Aorta (tissue), 5 donors: ENCODE measurements at places on chromosomes 16 and 17. TPM values are rescaled to one million over a fixed set of nuclear protein-coding genes. Genes with fewer than 3 reads are reported as not detected.
A peak's percentile ranks its signal among the peaks of the same experiment; 100 is the strongest.

AATK gene
- total RNA-seq, result 14.2 TPM

SDK2 gene
- total RNA-seq, result 5.3 TPM

HEATR9 gene
- not detected for total RNA-seq

ZSCAN10 gene
- not detected for total RNA-seq

DNA sequence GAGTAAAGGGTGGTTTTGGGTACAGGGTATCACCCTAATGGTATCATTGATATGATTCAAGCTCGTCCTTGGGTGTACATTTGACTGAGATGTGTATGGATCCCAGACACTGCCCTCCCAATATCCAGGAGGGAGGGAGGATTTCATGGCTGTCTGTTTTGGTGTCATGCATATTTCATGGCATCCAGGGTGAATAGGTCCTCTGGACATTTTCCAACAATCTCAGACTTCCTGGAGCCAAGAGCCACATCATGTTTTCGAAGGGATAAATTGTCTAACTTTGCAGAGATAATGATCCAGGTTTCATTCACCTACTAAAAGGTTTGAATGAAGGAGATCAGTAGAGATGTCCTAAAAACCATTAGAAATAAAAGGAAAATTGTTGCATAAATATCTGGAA, 431.9 kb downstream of the SHISA9 start:
- H3K27ac ChIP-seq, result no peak overlapping the region
- H3K4me1 ChIP-seq, result no peaks in the 10 kb centered on the region
- H3K36me3 ChIP-seq, result no peaks in the 10 kb centered on the region
- H3K27me3 ChIP-seq, result no peaks in the 10 kb centered on the region
- no peak for DNase-seq

GRCh38 chr17:79647456-79647915, 36.6 kb upstream of the RBFOX3 start:
- no peak overlapping the region for H3K27ac ChIP-seq
- no peaks in the 10 kb centered on the region for H3K36me3 ChIP-seq
- no peak for DNase-seq
- no peak overlapping the region for H3K4me3 ChIP-seq
- no peaks in the 10 kb centered on the region for H3K27me3 ChIP-seq

DNA sequence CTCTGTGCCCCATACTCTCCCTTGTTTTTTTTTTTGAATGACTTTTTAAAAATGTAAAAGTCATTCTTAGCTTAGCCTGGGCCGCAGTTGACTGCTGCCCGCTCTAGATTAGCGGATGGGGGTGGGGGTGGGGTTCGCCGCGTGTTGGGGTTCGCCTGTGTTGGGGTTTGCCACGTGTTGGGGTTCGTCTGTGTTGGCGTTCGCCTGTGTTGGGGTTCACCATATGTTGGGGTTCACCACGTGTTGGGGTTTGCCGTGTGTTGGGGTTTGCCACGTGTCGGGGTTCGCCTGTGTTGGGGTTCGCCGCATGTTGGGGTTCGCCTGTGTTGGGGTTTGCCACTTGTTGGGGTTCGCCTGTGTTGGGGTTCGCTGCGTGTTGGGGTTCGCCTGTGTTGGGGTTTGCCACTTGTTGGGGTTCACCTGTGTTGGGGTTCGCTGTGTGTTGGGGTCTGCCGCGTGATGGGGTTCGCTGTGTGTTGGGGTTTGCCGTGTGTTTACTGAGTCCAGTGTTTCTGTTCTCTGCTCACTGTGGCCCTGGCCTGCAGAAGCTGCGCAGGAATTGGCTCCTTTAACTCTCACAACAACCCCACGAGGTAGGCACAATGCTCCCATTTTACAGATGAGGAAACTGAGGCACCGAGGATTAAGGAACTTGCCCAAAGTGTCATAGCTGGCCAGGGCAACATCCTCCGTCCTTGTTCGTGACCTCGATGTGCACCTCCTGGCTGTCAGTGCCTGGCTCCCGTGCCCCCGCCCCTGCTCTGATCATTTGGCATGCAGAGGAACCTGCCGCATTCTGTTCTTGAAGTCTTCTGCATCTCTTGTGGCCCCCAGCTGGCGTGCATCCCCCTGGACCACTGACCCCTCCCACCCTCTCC, 96.6 kb upstream of the CIBAR2 start:
- no peaks in the 10 kb centered on the region for H3K36me3 ChIP-seq
- H3K4me3 ChIP-seq, result no peak overlapping the region
- DNase-seq, result no peak
- H3K4me1 ChIP-seq, result no peaks in the 10 kb centered on the region
- no peaks in the 10 kb centered on the region for H3K27me3 ChIP-seq
- H3K27ac ChIP-seq, result no peak overlapping the region

DNA sequence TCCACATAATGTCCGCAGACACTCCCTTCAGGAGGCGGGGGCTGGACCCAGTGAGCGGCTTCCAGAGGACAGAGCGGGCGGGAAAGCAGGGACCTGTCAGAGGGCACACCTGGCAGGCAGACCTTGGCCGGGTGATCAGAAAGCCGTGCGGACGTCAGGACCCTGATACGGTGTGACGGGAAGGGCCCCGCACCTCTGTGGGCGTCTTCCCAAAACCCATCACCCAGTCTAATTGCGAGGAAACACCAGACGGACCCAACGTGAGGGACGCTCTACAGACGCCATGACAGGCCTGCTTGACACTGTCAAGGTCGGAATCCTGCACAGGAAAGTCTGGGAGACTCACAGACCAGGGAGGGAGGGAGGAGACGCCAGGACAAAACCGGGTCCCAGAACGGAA, 8.4 kb downstream of the LMF1 start:
- H3K4me3 ChIP-seq, result no peak overlapping the region
- H3K36me3 ChIP-seq, result no peaks in the 10 kb centered on the region
- H3K27ac ChIP-seq, result no peak overlapping the region

- H3K4me1 ChIP-seq, result no peaks in the 10 kb centered on the region
- DNase-seq, result no peak
Observed at GRCh38 chr17:31495022-31495885, 103.8 kb downstream of the RAB11FIP4 start.

- no peak for DNase-seq
- H3K27ac ChIP-seq, result no peak overlapping the region
- H3K4me1 ChIP-seq, result no peaks in the 10 kb centered on the region
Observed at GRCh38 chr17:66146394-66146793, 45.5 kb downstream of the CEP112 start.

DNA sequence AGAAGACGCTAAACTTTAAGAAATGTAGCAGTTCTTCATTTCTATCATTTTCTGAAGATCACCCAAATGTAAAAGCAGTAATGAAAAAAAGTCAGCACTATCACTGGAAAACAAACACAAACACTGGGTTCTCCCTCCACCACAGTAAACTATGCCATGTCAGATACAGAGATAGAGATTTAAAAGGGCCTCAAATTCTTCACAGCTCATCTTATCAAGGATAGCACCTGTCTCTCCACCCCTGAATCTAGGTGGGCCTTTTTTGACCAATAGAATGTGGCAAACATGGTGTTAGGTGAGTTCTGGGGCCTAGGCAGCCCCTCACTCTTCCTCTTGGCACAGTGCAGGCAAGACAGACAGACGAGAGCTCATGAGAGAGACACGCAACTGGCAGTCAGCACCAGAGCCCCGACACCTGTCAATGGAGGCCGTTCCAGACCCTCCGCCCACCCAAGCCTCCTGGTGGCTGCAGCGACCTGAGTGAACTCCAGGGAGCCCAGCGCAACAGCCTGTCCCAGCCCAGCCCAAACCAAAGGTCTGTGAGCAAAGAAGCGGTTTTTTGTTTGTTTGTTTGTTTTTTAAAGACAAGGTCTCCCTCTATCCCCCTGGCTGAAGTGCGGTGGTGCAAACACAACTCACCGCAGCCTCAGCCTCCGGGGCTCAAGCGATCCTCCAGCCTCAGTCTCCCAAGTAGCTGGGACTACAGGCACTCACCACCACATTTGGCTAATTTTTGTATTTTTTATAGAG, 79.8 kb downstream of the TBC1D16 start:
- no peaks in the 10 kb centered on the region for H3K36me3 ChIP-seq
- DNase-seq, result no peak
- no peak overlapping the region for H3K27ac ChIP-seq
- H3K27me3 ChIP-seq, result no peaks in the 10 kb centered on the region

- H3K4me3 ChIP-seq, result peak overlapping the region; percentile 92
- H3K36me3 ChIP-seq, result no peaks in the 10 kb centered on the region
- no peaks in the 10 kb centered on the region for H3K27me3 ChIP-seq
- no peaks in the 10 kb centered on the region for H3K4me1 ChIP-seq
- H3K27ac ChIP-seq, result peak overlapping the region; percentile 72
Observed at GRCh38 chr17:83080858-83081683, 1.7 kb downstream of the METRNL start.

DNA sequence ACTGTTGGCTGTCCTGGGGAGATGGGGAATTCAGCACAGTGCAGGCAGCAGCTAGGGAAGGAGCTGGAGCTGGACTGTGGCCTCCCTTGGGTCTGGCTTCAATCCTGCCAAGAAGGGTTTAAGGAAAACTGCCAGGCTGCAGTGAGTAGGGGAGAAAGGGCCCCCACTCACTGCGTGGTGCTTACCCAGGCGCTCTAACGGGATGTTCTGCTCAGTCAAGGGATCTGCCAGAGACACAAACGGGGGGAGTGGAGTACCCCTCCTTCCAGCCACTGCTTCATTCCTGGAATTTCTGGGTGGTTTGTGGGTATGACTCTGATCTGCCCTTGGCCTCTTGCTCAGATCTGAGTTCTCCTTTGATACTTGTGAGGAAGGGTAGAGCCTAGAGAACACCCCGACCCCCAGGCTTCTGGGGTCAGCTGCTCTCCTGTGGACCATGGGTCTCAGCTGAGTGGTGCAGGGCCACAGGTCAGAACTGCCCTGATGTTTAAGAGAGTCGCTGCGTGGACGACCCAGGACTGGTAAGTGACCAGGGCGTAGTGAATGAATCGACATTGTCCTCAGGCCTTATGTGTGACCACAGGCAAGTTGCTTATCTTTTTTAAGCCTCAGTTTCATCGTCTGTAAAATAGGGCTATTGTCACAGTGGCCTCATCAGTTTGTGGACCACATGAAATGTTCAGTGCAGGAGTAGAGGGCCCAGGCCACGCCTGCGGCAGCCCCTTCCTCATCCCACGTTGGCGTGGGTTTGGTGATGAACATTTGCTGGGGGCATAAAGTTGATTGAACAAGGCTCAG, 9.6 kb downstream of the CRISPLD2 start:
- DNase-seq, result peak; percentile 71
- H3K4me3 ChIP-seq, result no peak overlapping the region
- no peak overlapping the region for H3K27ac ChIP-seq
- no peaks in the 10 kb centered on the region for H3K27me3 ChIP-seq
- no peaks in the 10 kb centered on the region for H3K4me1 ChIP-seq

DNA sequence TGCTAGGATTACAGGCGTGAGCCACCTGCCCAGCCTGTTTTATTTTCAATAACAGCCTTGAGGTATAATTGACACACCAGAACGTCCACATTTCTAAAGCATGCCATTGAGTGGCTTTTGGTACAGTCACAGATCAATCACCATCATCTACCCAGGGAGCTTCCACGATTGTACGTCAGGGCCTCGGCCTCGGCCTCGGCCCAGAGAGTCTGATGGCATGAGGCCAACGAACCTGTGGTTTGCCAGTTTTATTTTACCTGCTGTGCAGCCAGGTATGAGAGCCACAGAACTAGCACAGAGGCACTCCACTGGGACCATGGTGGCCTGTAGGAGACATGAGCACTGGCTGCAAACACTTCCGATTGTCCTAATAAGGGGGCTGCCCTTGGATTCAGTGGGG, 8.3 kb downstream of the UBALD1 start:
- peaks cover 1% of the 10 kb centered on the region for H3K36me3 ChIP-seq
- no peaks in the 10 kb centered on the region for H3K27me3 ChIP-seq
- no peak overlapping the region for H3K4me3 ChIP-seq
- H3K27ac ChIP-seq, result no peak overlapping the region

- no peak for DNase-seq
- peaks cover 12% of the 10 kb centered on the region for H3K36me3 ChIP-seq
- H3K4me1 ChIP-seq, result no peaks in the 10 kb centered on the region
- no peak overlapping the region for H3K27ac ChIP-seq
- H3K27me3 ChIP-seq, result no peaks in the 10 kb centered on the region
Observed at GRCh38 chr16:1539720-1540555, 6.5 kb downstream of the TMEM204 start.

- H3K4me3 ChIP-seq, result peak overlapping the region; percentile 46
- DNase-seq, result peak; percentile 82
- H3K27me3 ChIP-seq, result no peaks in the 10 kb centered on the region
- H3K4me1 ChIP-seq, result no peaks in the 10 kb centered on the region
- no peaks in the 10 kb centered on the region for H3K36me3 ChIP-seq
Observed at GRCh38 chr17:47324224-47325020, 667 bp downstream of the EFCAB13 start.

GRCh38 chr17:1960545-1960912, 64.6 kb downstream of the RTN4RL1 start:
- H3K27me3 ChIP-seq, result no peaks in the 10 kb centered on the region
- no peak for DNase-seq
- H3K4me3 ChIP-seq, result no peak overlapping the region
- no peaks in the 10 kb centered on the region for H3K4me1 ChIP-seq

DNA sequence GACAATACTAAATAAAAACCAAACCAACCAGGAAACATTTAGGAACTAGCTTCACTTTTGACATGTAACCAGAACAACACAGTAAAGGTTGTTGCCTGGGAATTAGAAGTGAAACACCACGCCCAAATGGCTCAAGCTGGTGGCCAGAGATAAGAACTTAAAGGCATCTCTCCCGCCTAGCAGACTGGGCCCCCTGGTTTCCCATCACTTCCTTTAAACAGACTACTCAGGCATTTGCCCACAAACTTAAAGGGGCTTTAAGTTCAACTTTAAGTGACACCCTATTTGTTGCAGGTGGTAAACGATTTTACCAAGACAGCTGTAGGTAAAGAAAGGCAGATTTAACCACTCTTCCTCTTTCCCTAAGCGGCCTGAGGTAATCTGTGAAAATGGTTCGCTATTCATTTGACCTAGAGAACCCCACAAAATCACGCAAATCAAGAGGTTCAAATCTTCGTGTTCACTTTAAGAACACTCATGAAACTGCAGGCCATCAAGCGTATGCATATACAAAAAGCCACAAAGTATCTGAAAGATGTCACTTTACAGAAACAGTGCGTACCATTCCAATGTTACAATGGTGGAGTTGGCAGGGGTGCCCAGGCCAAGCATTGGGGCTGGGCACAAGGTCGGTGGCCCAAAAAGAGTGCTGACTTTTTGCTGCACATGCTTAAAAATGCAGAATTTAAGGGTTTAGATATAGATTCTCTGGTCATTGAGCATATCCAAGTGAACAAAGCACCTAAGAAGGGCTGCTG, 40.8 kb upstream of the BPTF start:
- DNase-seq, result no peak
- H3K4me3 ChIP-seq, result no peak overlapping the region
- no peaks in the 10 kb centered on the region for H3K27me3 ChIP-seq
- no peak overlapping the region for H3K27ac ChIP-seq

GRCh38 chr16:87172632-87173031, 144.6 kb downstream of the C16orf95 start:
- DNase-seq, result no peak
- no peaks in the 10 kb centered on the region for H3K36me3 ChIP-seq
- H3K27me3 ChIP-seq, result no peaks in the 10 kb centered on the region
- H3K4me3 ChIP-seq, result no peak overlapping the region

DNA sequence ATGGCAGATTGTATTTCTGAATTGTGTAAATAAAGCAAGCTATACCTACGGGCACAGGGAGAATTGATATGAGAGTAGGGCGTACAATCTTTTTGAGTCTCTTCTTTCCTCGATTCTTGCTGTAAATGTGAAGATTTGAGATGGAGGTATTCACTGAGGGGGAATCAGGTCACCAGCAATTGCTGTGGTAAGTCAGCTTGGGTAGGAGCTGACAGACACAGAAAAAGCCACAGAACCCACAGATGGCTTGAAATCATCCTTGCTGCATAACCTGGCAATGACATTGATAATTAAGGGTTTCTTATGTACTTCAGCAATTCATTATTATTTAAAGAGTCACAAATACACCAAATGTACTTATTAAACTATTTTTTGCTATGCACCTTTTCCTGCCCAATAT, 164.2 kb downstream of the CNTNAP4 start:
- H3K4me1 ChIP-seq, result no peaks in the 10 kb centered on the region
- H3K4me3 ChIP-seq, result no peak overlapping the region
- H3K36me3 ChIP-seq, result no peaks in the 10 kb centered on the region
- H3K27ac ChIP-seq, result no peak overlapping the region

GRCh38 chr17:9498490-9498889, 77.1 kb downstream of the STX8 start:
- peaks cover 3% of the 10 kb centered on the region for H3K36me3 ChIP-seq
